ENCODE measurements at places on chromosomes 4 and X. TPM values are rescaled to one million over a fixed set of nuclear protein-coding genes. Genes with fewer than 3 reads are reported as not detected.
A peak's percentile ranks its signal among the peaks of the same experiment; 100 is the strongest.

DNA sequence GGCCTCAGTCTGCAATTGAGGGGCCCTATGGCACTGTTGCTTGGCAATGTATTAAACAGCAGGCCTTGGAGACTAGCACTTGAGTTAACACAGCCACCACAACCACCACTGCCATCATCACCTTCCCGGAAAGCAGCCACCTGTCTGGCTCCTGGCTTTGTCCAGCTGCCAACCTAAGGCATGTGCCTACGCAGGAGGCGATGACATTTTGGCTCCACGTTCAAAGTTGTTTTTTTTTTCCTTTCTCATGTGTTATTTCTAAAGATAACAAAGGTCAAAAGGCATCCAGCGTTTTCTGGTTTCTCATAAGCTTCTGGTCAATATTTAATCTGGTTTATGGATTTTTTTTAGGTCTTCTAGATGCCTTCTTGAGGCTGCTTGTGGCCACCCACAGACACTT is 7.5 kb downstream of the CLDN2 start:
- no peak for DNase-seq

Gene PPM1K
- 7.0 TPM for total RNA-seq

DNA sequence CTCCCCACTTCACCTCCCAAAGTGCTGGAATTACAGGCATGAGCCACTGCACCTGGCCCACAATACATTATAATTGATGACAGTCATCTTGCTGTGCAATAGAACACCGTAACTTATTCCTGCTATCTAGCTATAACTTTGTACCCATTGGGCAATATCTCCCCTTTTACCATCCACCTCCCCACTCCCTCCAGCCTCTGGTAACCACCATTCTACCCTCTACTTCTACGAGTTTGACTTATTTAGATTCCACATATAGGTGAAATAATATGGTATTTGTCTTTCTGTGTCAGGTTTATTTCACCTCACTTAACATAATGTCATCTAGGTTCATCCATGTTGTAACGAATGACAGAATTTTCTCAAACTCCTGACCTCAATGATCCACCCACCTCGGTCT is 8.2 kb upstream of the TEX11 start:
- DNase-seq = no peak

Gene ZXDA
- 9.9 TPM for total RNA-seq

DNA sequence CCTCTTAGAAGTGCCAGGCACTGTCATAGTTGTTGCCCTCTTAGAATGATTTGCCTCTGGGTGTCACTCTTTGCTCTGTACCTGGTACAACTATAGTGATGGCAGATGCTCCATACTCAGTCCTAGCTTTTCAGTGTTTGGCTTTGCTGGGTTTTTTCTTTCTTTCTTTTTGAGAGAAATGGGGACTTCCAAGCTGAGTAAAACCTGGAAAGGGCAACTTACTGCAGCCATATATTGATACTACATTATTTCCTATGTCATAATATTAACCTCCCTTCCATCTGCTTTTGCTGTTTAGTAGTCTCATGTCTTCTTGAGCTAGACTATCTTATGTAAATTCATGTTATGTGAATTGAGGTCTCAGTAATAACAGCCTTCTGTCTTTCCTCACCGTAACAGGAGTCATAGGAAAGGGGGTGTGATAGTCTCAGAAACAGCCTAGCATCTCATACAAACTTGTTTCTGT is 49.0 kb downstream of the NIPAL1 start:
- no peak for DNase-seq

DNA sequence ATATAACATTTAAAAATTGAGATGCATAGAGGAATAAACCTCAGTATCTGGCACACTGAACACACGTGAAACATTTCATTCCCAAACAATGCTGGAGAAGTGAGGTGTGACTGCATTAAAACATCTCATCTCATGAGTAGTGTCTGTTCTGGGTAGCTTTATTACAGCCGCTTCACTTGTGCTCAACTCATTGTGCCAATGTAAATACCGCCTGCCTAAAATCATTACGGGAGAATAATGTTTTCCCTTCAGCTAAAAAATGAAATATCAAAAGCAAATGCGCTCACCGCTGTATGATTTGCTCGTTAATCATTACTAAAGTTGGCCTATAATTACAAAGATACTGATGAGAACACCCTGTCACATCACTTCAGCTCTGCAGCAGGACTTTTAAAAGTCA is 110.2 kb upstream of the PRPS2 start:
- DNase-seq = no peak

Gene XAGE1B
- not detected for total RNA-seq

Gene PPP1R2C
- not detected for total RNA-seq

Gene UGT2B15
- 13.0 TPM for total RNA-seq

DNA sequence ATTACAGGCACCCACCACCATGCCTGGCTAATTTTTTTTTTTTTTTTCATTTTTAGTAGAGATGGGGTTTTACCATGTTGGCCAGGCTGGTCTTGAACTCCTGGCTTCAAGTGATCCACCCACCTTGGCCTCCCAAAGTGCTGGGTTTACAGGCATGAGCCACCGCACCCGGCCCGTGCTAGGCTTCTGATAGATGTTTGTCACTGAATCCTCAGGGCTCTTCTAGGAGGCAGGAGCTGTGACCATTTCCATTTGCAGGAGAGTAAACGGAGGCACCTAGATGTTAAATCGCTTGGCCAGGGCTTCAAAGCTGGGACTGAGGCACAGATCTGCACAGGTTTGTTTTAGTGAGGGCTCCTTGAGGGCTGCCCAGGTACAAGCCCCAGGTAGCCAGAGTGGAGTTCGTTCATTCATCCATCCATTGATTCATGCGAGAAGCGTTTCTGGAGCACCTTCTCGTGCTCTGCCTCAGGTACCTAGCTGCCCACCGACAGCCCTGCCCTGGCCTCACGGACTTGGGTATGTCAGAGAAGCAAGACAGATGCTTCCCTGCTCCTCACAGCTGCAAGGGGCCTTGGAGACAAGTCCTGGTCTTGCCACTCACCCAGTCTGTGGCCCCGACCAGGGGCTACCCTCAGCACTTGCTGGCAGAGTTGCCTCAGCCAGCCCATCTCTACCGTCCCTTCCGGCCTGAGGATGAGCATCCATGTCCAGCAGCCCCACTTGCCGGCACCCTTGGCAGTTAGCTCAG is 106.4 kb downstream of the PSAPL1 start:
- peak; percentile 38 for DNase-seq

- no peak for DNase-seq
Observed at GRCh38 chr4:149781150-149781549, 34.5 kb downstream of the IQCM start.
